Myocyte (in vitro differentiated cells): ENCODE measurements at places on chromosomes 7 and 10.

- DNase-seq = no peak
These were observed 54.0 kb downstream of the CREB5 start for GRCh38 chr7:28466341-28466740.

DNA sequence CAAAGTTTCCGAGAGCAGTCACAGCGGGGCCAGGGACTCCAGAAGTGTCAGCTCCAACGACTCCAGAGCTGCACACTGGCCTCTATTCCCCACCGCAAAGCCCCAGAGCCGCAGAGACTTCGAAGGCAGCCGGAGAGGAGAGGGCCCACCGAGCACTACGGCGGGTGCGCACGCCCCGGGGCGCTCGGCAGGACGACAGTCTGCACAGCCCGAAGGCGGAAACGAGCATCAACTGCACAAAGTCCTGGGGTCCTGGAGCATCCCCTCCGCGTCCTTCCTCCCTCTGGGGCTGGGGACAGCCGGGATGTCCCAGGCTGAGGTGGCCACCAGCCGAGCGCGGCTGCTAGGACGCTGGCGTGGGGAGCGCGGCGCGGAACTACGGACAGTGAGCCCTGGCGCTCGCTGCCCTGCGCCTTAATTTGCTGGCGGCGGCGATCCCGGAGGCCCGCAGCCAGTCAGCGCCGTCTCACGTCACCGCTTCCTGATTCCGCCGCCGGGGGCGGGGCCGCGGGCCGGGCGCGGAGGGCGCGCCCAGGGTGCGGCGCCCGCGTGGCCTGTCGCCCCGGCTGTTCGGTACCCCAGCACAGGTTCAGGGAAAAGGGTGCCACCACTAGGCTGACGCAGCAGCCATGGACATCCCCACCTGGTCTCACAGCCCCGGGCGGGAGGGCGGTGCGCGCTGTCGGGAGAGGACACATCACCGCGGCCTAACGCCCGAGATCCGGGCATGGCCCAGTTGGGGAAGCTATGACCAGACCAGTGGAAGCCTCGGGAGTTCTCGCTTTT lies at the start of gene TBX20:
TSS of gene TBX20 (minus strand) at position 391 of the 786 bp plus-strand sequence. CDS start 480 bp downstream, outside the sequence.
- no peak for DNase-seq

DNA sequence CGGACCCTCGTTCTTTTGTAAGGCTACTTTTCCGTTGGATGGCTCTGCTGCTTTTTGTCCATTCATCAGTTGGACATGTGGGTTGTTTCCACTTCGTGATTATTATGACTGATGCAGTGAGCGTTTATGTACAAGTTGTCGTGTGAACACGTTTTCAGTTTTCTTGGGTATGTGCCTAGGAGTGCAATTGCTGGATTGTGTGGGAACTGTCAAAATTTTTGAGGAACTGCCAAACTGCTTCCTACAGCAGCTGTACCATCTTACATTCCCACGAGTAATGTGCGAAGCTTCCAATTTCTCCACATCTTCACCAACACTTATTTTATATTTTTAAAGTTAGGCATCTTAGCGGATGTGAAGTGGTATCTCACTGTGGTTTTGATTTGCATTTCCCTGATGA lies 10.4 kb downstream of the FKBP6 start:
- DNase-seq = no peak

DNA sequence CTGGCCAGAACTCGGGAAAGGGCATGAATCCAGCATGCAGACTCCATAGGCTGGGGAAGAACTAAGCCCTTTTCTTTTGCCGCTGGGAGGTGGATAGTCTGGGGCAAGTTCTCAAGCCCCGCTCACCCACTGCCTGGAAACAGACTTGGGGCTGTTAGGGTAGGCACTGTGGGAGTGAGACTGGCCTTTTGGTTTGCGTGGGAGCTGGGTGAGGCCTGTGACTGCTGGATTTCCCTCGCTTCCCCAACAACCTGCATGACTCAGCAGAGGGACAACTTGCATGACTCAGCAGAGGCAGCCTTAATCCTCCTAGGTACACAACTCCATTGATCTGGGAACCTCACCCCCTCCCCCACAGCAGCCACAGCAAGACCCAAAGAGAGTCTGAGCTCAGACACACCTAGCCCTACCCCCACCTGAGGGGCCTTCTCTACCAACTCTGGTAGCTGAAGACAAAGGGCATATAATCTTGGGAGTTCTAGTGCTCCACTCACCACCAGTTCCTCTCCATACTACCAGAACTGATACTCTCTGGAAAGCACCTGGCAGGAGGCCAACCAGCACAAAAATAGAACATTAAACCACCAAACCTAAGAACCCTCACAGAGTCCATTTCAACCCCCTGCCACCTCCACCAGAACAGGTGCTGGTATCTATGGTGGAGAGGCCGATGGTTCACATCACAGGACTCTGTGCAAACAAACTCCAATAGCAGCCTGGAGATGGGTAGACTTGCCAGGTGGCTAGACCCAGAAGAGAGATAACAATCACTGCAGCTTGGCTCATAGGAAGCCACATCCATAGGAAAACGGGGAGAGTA lies 81.4 kb upstream of the LAMB4 start:
- DNase-seq = peak; percentile 94

DNA sequence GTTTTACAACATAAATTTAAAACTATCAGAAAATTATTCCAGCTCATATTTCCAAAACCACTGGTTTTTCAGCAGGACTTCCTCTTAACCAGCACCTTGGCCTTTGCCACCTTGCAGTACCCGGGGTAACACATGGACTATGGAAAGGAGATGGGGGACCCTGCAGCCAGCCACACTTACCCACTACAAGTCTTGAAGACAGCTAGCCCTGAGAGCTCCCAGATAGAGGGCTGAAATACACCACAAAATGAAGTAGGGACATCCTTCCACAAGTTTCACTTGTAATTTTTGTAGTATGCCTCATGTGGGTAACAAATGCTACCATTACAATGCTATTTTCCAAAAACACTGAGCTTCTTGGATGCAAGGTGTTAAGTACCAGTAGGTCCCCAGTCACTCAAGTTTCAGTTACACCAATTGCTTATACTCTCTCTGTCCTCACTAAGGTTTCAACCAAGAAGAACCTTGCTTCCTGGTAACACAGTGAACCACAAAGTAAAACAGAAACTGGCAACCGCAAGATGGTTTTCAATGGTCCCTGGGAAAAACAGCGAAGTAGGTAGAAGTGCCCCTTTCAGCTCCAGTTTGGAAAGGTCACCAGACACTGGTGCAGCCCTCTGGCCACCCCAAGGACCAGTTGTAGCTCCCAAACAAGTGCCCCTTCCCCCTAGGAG lies 110.9 kb downstream of the SGMS1 start:
- DNase-seq = no peak

- no peak for DNase-seq
These were observed 93.4 kb downstream of the NSUN6 start for GRCh38 chr10:18557960-18558359.

DNA sequence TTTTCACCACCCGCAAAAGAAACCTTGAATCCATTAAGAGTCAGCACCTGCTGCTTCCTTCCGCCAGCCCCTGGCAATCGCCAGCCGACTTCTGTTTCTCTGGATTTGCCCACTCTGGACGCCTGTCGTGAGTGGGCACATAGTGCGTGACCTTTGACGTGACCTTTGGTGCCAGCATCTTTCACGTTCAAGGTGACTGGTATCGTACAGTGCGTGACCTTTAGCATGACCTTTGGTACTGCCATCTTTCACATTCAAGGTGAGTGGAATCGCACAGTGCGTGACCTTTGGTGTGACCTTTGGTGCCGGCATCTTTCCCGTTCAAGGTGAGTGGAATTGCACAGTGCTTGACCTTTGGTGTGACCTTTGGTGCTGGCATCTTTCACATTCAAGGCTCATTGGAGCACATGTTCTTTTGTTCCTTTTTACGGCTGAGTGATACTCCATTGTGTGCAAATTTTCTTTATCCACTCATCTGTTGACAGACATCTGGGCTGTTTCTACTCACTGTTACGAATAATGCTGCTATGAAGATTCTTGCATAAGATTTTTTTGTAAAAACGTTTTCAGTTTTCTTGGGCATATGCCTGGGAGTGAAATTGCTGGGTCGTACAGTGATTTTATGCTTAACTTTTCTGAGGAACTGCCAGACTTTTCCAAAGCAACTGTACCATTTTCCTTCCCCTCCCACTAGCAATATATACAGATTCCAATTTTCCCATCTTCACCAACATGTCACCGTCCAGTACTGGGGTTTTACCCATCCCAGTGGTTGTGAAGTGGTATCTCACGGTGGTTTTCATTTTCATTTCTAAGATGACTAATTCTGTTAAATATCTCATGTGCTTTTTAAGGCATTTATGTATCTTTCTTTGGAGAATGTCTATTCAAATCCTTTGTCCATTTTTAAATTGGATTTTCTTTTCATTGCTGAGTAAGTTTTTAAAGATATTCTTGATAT lies 145.3 kb downstream of the DIP2C start:
- DNase-seq = no peak

DNA sequence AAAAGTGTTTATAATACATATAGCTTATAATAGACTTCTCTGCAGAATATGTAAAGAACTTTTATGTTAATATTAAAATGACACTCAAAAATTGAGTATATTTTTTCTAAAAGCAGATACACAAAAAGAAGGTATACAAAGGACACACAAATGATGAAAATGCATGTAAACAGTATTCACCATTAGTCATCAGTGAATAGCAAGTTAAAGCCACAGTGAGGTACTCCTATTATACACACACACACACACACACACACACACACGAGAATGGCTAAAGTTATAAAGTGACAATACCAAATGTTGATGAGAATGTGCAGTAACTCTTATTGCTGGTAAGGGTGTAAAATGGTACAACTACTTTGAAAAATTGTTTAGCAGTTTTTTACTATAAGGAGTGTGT lies 92.9 kb downstream of the ITGB1 start:
- no peak for DNase-seq

GRCh38 chr10:121927318-121927840 lies 452 bp downstream of the ATE1 start:
- DNase-seq = peak; percentile 62

DNA sequence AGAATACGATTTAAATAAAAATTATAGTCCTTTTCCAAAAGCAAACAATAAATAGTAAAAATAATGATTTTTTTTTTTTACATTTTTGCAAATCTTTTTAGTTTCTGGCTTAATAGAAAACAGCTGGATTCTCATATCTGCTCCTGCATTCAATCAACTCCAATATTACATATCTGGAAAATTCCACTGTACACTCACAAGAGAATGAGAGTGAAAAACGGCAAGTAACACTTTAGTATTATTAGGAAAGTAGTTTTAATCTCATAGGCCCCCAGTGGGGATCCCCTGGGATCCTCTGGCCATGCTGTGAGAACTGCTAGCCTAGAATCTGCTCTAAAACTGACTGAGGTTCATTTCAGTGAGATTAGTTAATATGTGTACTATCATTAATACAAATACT lies 128.6 kb upstream of the LRRN3 start:
- DNase-seq = no peak

DNA sequence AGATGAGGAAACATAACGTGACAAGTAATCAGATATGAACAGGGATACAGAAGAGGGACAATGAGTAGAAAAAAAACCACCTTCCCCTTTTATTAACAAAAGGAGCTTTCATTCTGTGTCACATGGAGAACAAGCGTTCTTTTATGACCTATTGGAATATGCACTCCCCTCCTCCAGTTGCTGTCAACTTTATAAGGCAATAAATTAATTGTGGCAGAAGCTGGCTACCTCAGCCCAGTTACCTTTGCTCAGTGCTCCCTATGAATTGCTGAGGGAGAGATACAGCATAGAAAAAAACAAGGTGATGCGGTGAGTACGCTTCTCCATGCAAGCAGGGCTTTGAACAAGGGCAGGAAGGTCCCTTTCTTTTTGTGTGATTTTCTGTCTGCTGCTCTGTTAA lies at the start of gene MGAM2:
TSS of gene MGAM2 (plus strand) at position 220 of the 400 bp plus-strand sequence. CDS start 5,156 bp downstream, outside the sequence.
- no peak for DNase-seq

GRCh38 chr7:78224923-78225322 lies 426.4 kb downstream of the PHTF2 start:
- DNase-seq = peak; percentile 28

DNA sequence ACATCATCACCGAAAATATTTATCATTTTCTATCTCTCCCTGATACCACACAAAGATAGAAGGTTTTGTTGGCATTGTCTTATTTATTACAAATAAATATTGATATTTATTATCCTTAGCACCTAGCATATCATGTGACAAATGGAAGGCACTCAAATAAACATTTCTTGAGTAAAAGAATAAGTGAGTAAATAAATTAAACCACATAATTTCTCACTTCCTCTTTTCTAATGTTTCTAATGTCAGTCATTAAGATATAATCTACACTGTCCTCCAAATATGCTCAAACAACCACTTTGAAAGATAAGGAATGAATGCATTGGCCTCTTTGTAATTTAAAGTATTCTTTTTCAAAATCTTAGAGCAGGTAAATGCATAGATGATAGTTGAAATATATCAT lies 1027.8 kb upstream of the LRRTM3 start:
- no peak for DNase-seq

DNA sequence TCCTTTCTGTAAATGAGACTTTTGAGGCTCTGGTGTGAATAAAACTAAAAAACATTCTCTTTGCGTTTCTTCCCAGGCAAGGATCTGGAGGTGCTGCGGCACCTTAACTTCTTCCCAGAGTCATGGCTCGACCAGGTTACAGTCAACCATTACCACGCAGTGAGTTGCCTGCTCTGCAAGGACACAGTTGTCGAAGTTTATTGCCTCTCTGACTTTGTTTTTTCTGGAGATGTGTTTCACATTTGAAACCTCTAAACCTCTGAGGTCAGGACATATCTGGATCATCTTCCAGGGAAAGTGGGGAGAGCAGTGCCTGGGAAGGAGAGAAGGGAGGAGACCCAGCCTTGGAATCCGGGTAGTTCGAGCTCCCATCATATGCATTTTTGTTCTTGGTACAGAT lies 43.4 kb upstream of the PLEKHA1 start:
- DNase-seq = no peak

- peak; percentile 78 for DNase-seq
These were observed 179.0 kb downstream of the DGKI start for GRCh38 chr7:137667633-137668387.

- no peak for DNase-seq
These were observed 25.7 kb upstream of the GGCT start for GRCh38 chr7:30530373-30530772.
